Cardiac septum (tissue), 1 donor: ENCODE measurements at places on chromosomes 3 and 15. TPM values are rescaled to one million over a fixed set of nuclear protein-coding genes. Genes with fewer than 3 reads are reported as not detected.

The CLRN1 gene
- not detected for total RNA-seq

The LRRC58 gene
- 8.1 TPM for total RNA-seq

The ATP13A5 gene
- not detected for total RNA-seq

The ZBTB20 gene
- 84.2 TPM for total RNA-seq

The NR1I2 gene
- total RNA-seq, result 0.08 TPM

The CD200 gene
- total RNA-seq, result 1.4 TPM

The GORASP1 gene
- total RNA-seq, result 45.9 TPM

The TGM4 gene
- total RNA-seq, result not detected

The POTEB gene
- not detected for total RNA-seq

The ANKDD1A gene
- 1.4 TPM for total RNA-seq

The NANOGP8 gene
- not detected for total RNA-seq

The ARNT2 gene
- 4.7 TPM for total RNA-seq

The FBXW12 gene
- total RNA-seq, result not detected

The GOLGA8N gene
- total RNA-seq, result 11.1 TPM

The DNAJA4 gene
- 150 TPM for total RNA-seq

The ITGB5 gene
- total RNA-seq, result 180 TPM

The MINAR1 gene
- total RNA-seq, result 0.19 TPM

DNA sequence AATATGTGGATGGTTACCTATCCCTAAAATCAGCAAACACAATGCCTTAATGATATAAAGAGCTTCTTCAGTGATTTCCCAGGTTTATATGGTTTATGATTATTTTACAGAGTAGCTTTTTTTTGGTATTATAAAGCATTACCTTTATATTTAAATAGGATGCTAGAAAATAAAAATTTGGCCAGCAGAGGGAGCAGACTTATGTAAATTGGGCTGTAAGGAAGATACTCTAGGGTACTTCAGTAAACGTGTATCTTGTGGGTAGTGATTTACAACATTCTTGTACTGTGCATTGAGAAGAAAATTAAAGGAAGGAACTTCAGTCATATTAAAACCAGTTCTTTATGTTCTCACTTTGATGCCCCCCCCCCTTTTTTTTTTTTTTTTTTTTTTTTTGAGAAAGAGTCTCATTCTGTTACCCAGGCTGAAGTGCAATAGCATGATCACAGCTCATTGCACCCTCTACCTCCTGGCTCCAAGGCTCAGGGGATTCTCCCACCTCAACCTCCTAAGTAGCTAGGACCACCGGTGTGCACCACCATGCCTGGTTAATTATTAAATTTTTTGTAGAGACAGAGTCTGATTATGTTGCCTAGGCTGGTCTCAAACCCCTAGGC is 167.9 kb downstream of the BBX start:
- DNase-seq, result no peak

DNA sequence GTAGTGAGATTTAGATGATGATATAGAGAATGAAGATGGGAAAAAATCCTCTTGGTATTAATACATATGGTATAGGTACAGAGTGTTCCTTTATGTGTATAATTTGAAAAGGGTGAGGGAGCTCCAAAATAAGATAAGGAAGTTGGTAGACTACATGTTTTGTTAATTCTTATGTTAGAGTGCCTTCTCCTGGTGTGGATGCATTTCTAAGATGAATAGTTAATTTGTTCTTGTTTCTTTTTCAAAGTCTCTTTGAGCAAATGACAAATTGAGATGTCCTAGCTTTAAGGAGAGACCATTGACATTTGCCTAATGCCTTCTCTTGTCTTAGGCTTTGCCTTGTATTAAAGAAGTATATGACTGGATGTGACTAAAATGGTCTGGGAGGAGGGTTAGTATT is 34.1 kb downstream of the AKAP13 start:
- no peak for DNase-seq

- no peak for DNase-seq
These were observed 13.2 kb downstream of the PLA2G4B start for GRCh38 chr15:41851755-41852370.

DNA sequence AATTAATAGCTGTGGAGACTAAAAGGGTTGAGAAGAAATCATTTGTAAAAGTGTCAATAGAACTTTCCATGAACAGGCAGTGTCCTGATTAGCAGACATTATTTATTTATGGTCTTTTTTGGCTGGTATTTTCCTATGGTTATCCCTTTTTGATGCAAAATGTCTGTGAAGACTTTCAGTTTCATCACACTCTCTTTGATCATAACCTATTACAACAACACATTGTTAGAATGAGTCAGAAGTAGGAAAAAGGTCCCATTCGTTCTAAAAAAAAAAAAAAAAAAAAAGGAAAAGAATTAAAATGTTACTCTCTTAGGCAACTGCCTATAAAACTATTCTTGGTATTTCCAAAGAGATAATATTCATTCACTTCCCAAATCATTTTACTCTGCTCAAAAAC is 62.1 kb downstream of the SLC49A4 start:
- DNase-seq, result no peak

DNA sequence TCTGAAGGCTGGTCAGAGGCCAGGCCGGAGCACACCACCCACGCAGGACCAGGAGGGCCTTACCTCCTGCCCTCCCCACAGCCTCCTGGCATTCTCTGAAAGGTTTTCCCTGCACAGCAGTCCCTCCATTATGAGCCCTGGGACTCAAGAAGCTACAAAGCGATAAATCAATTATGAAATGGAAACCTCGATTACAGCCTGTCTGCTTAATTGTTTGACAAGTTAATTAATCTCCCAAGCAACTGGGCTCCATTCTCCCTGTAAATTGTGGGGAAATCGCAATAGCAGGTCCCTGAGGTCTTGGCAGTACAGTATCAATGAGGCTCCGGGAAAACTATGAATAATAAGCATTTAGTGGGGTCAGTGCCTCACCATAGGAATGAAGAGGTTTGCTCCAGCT is 683.5 kb downstream of the NTRK3 start:
- DNase-seq, result no peak

DNA sequence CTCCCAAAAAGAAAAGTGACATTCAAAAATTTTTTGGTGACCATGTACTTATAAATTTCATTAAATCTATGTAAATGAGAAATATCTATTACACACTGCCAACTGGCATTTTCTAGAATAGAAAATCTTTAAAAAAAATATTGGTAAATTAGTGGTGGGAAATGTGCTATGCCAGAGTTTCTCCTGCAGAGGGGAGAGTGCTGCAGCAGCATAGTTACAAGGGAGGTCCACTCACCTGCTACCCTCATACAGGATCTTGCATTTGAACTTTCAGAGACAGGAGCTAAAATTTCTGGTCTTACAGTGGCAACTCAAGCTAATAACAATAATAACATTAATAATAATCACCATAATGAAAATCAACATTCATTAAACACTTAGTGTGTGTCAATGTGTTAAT is 459.6 kb downstream of the NSUN3 start:
- DNase-seq, result no peak

- DNase-seq, result no peak
These were observed 469.6 kb downstream of the MAGI1 start for GRCh38 chr3:65569129-65569528.

DNA sequence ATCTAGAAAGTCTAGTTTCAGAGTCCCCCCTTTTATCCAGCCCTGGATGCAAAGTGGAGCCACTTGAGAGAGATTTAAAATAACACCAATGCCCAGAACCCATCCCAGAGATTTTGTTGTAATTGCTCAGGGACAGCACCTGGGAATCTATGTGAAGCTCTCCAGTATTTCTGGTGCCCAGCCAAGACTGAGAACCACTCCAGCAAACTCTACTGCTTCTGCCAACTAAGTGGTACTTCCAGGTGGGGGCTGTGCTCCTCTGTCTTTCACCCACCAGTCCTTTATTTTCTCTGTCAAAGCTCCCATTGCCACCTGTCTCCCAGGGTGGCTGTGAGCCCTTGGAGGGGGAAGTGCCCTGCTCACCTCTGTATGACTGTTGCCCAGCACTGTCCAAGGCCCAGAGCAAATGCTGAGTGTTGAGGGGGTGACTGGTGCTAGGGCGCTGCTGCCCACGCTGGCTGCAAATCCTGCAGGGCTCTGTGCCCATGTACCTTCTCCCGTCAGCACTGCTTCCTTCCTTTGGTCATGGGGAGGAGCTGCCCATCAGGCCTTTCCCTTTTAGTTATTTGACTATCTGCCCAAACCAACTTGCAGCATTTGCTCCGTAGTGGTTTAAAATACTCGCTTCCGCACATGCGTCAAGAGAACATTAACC is 9.4 kb downstream of the CLSTN2 start:
- DNase-seq, result no peak

GRCh38 chr3:24741506-24741905 is 246.9 kb upstream of the THRB start:
- DNase-seq, result no peak

- no peak for DNase-seq
These were observed 381.8 kb downstream of the NAALADL2 start for GRCh38 chr3:175240921-175241320.

- DNase-seq, result no peak
These were observed 71.5 kb downstream of the SSR3 start for GRCh38 chr3:156483426-156483825.

DNA sequence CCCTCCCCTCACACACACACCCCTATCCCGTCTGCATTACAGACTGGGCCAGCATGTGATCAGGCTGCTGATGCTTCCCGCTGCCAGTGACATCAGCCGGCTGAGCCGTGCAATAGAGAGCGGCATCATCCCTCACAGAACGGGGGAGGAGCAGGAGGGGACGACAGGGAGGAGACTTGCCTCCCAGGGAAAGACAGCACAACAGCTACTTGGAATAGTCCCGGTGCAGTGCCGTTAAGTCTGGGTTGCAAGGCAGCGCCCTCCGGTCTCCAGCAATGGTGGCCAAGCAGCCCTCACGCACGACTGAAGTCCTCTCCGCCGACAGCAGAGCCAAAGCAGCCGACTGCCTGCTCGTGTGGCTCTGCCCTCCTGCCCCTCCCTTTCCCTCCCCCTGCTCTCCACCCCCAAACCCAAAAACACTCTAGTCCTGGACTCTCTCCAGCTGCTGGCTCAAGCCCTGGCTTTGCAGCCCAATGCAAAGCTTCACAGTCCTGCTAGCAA is 31.5 kb upstream of the RPS17 start:
- DNase-seq, result no peak

- DNase-seq, result no peak
These were observed 70.2 kb upstream of the HRH1 start for GRCh38 chr3:11084098-11084497.

- DNase-seq, result no peak
These were observed 82.9 kb downstream of the THBS1 start for GRCh38 chr15:39663704-39664250.

GRCh38 chr3:108887121-108887520 is 64.5 kb downstream of the TRAT1 start:
- no peak for DNase-seq

DNA sequence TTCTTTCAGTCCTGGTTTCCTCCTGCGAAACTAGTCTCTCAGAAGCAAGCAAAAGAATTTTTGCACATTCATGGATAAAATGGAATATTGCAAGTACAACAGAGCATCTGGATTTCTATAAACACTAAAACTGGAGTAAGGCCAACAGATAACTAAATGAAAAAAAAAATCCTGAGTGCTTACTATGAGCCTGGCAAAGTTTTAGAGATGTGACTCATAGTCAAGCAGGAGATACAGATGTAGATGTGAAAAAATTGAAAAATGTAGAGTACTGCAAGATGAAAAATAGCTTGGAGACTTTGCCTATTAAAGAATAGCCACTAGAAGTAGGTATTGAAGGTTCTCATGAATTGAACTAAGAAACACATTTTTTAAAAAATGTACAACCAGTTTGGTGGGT is 397.4 kb downstream of the OTOL1 start:
- DNase-seq, result no peak

GRCh38 chr3:185764163-185764979 is 60.5 kb downstream of the IGF2BP2 start:
- no peak for DNase-seq

GRCh38 chr15:67820992-67821783 is 4.1 kb upstream of the SKOR1 start:
- DNase-seq, result no peak

GRCh38 chr3:79761441-79761840 is 6.4 kb downstream of the ROBO1 start:
- DNase-seq, result no peak

- no peak for DNase-seq
These were observed 978.6 kb downstream of the PLOD2 start for GRCh38 chr3:145182196-145182911.

DNA sequence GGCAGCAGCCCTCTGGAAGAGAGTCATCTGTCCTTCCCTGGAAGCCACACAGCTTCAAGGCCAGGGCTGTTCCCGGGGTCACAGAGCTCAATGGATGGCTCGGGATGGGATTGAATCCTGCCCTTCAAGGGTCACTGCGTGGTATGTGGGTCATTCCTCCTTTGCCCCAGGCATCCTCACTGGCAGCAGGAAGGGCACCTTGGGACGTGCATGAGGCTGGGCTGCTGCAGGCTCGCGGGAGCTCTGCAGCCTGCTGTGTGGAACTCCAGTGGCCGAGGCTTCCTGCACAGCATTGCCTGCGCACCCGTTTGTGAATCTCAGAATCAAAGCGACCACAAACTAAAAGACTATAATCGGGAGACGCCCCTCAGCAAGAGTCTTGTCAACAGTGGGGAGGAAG is 60.7 kb downstream of the PCSK6 start:
- no peak for DNase-seq

GRCh38 chr15:74201710-74202420 is 722 bp downstream of the STRA6 start:
- DNase-seq, result no peak

GRCh38 chr3:79846148-79846933 is 78.5 kb upstream of the ROBO1 start:
- no peak for DNase-seq

DNA sequence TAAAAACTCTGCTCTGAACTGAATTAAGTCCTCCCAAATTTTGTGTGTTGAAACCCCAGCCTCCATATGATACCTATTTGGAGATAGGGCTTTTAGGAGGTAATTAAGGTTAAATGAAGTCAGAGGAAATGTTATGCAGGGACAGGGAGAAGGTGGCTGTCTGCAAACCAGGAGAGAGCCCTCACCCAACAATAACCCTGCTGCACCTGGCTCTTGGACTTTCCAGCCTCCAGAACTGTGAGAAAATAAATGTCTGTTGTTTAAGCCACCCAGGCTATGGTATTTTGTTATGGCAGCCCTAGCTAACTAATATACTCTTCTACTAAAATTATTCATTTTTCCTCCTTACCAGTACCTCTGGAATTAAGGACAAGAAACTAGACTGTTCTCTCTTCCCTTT is 79.5 kb downstream of the MEIS2 start:
- no peak for DNase-seq

DNA sequence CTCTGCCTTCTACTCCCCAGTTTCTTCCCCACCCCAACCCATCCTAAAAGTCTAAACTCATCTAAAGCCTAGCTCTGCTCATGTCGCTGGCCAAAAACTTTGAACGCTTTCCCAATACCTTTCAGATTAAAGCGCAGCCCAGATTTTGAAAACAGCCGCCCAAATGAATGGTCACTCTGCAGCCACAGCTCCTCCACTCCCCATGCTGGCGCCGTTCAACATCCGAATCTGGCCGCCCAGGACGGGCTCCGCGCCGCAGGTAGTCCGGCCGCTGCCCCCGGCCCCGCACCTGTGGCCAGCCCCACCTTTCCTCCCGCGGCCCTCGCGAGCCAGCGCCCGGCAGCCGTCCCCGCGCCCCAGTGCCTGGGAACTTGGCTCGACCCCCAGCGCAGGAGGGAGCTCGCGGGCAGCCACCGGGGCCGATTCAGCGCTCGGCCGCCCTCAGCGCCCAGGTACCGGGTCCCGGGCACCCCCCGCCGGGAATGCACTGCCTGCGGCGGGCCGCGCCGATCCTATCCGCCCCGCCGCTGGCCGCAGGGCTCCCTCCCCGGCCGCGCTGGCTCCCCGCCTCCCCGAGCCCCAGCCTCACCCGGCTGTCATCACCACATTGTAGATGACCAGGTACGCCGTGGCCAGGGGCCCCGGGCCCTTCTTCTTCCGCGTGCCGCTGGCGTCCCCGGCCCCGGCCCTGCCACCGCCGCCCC is 417 bp downstream of the HACD2 start:
- peak; percentile 82 for DNase-seq

GRCh38 chr15:67063689-67064606 is 1.5 kb upstream of the SMAD3 start:
- no peak for DNase-seq
